ENCODE measurements at places on chromosomes 3 and 15. TPM values are rescaled to one million over a fixed set of nuclear protein-coding genes. Genes with fewer than 3 reads are reported as not detected.

GRCh38 chr15:100914876-100915275, 4.3 kb upstream of the LRRK1 start:
- DNase-seq = no peak

DNA sequence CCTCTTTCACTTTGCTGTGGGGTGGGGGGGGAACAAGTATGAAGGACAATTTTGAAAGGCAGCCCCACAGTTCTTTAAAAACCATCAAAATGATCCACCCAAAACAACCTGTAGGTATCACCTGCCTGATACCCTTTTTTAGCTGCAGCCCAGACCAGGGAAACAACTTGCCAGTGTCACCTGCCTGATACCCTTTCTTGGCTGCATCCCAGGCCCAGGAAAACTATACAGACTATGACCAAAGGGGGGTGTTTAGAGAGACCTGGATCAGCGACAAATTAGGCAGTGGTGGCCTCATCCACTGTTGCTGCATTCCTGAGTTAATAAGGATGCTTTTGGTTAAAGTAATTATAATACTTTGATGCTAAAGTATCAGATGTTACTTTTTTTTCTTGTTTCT, 122.0 kb downstream of the VPS13C start:
- DNase-seq = no peak

- no peak for DNase-seq
Measured at GRCh38 chr3:66303491-66303901, 82.7 kb downstream of the SLC25A26 start.

GRCh38 chr15:77739591-77740378, 107.1 kb upstream of the LINGO1 start:
- DNase-seq = no peak

- no peak for DNase-seq
Measured at GRCh38 chr3:143442814-143443447, 323.4 kb downstream of the CHST2 start.

The FBXL22 gene
- 0.54 TPM for total RNA-seq

Measured in Panc1 (cell line).